RWPE1 (cell line): ENCODE measurements at places on chromosomes 12 and 14.

- DNase-seq = no peak
These were observed 61.8 kb upstream of the ATP2B1 start for GRCh38 chr12:89770391-89770790.

GRCh38 chr12:127008755-127009403 is 1258.1 kb upstream of the TMEM132C start:
- DNase-seq = no peak

- no peak for DNase-seq
These were observed 311.0 kb downstream of the NOVA1 start for GRCh38 chr14:26286913-26287205.

DNA sequence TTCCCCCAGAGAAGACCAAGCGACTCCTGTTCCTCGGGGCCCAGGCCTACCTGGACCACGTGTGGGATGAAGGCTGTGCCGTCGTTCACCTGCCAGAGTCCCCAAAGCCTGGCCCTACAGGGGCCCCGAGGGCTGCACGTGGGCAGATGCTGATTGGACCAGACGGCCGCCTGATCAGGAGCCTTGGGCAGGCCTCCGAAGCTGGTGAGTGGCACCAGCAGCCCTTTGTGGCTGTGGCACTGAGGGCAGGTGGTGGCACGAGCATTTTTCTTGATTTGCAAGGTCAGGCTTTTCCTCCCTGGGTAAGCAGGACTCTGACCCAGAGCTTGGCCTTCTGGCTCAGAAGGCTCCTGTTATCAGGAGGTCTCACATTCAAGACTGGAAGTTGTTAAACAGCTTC is 2.7 kb downstream of the SIVA1 start:
- DNase-seq = no peak

DNA sequence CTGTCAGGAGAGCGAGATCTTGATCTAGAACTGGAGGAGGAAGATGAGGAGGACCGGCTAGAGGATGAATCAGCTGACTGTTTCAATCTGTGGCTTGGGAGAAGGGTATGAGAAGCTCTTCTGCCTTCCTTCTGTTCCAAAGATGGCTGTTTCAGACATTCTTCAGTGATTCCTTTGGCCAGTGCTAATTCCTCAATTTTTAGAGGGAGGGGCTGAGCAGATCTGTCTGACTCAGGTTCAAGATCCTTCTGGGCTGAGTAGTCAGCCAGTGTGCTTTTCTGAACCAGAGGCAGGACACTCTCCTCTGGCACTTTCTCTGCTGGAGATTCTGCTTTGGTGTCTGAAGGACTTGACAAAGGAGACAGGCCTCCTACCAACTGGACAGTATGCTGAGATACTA is 15.2 kb downstream of the ACIN1 start:
- no peak for DNase-seq

- DNase-seq = no peak
These were observed 334.0 kb downstream of the NUAK1 start for GRCh38 chr12:105804591-105805265.

GRCh38 chr12:51923506-51924365 is 16.4 kb downstream of the ACVRL1 start:
- DNase-seq = no peak

DNA sequence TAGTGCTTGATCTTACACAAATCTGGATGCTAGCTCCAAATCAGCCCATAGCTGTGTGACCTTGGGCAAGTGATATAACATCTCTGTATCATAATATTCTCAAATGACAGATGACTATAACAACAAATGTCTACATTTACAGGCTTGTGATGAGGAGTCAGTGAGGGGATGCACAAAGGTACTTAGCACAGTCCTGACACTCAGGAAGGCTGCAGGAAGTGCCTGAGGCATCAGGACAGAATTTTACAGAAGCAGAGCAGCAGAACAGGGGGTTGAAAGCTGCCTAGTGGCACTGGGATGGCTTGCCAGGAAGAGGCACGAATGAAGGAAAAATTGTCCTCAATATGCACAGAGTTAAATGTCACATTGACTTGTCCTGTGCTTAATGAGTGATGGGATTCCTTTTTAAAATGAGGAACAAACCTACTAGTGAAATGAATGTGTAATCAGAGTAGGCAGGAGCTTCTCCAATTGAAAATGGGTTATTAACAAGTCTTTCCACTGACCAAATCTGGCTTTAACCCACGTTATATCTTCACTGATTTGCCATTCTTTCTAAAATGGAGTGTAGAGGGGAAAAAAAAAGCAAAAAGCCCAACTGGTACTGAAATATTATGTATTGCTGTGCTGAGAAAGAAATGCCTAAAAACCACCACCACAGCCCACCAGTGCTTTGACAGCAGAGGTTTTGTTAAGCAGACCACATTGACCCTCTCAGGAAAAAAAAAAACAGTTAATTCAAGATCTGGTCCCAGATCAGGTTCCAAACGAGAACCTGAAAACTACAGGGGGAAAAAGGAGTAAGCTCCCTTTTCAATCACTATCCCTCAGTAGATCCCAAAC is 11.6 kb downstream of the BTG1 start:
- DNase-seq = no peak

DNA sequence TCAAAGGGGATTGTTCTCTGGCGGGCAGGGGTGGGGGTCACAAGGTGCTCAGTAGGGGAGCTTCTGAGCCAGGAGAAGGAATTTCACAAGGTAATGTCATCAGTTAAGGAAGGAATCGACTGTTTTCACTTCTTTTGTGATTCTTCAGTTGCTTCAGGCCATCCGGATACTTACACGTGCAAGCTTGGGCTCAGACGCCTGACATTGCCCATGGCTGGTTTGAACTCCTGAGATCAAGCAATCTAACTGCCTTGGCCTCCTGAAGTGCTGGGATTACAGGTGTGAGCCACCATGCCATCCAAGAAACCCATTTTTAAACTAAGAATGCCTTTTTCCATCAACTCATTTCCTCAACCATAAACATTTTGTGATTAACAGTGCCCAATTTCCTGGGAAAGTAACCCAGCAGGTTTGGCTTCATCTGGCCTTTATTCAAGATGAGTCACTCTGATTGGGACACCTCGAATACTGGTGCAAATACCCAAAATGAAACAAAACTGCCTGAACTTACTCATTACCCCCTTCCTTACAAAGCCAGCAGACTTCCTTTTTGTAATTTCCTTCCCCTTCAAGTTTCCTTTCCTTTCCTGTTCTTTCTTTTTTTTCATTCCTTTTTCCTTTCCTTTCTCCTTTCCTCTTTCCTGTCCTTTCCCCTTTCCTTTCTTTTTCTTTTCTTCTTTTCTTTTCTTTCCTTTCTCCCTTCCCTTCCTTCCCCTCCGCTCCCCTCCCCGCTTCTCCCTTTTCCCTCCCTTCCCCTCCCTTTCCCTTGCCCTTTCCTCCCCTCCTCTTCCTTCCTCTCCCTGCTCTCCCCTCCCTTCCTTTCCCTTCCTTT is 10.2 kb upstream of the RNASE10 start:
- DNase-seq = peak; percentile 55

GRCh38 chr12:62190689-62191490 is 69.3 kb upstream of the USP15 start:
- no peak for DNase-seq

GRCh38 chr14:91649930-91650329 is 82.0 kb downstream of the CATSPERB start:
- peak; percentile 53 for DNase-seq

- DNase-seq = no peak
These were observed 54.5 kb upstream of the HECTD1 start for GRCh38 chr14:31261859-31262731.

- no peak for DNase-seq
These were observed 18.9 kb upstream of the PPFIBP1 start for GRCh38 chr12:27505109-27505508.

- no peak for DNase-seq
These were observed 299.0 kb downstream of the TTC6 start for GRCh38 chr14:37894463-37894862.

- DNase-seq = no peak
These were observed 8.9 kb downstream of the CMTM5 start for GRCh38 chr14:23385642-23386265.

DNA sequence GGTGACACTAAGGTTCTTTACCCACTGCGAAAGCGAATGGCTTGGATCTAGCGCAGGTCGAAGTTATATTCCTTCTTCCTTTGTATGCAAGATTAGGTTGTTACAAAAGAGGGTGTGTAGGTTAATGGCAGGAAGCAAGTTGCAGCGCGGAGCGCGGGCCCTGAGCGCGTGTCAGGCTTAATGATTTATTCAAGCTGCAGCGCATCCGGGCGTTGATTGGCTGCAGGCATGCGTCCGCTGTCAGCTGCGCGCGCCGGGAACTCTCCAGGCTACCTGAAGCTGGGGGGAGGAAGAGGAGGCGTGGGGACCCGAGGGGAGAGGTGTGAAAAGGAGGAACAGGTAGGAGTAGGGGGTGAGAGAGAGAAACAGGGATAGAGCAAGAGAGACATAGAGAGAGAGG is 7.4 kb downstream of the ASCL1 start:
- DNase-seq = no peak

GRCh38 chr12:24574538-24574937 is 374.4 kb downstream of the BCAT1 start:
- no peak for DNase-seq

- DNase-seq = peak; percentile 39
These were observed 62.0 kb downstream of the SLC25A47 start for GRCh38 chr14:100384819-100385813.
